Panc1 (cell line): ENCODE measurements at places on chromosomes 4 and X.

- DNase-seq, result no peak
Observed at GRCh38 chr4:163048447-163048846, 118.2 kb downstream of the NAF1 start.

- DNase-seq, result peak; percentile 2
Observed at GRCh38 chrX:57528670-57529255, 63.0 kb upstream of the ZXDB start.

GRCh38 chr4:82053396-82053795 lies 320.4 kb downstream of the HNRNPD start:
- DNase-seq, result no peak

DNA sequence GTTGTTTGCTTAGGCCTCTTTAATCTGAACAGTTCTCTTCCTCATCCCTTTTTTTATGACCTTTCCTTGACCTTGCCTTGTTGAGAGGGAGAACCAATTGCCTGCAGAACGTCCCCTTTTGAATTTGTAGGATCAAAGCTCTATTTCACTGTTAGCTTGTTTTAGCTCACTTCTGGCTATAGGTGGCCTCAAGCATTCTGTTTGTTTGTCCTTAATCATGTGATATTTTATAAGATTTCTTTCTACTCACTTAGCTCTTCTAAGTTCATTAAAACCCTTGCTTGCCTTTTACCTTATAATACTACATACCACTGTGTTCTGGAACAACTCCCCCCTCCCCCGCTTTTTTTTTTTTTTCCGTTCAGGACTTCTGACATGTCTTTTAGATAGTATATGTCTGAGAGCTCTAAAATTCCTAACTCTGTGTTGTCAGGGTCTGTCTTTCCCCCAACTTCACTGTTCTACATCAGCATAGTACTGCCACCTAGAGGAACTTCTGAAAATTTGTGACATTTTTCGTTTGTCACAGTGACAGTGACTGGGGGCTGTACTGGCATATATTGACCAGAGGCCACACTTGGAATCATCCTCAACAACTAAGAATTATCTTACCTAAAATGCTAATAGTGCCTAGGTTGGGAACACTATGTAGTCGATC lies 128.5 kb downstream of the LARP7 start:
- no peak for DNase-seq

- no peak for DNase-seq
Observed at GRCh38 chrX:129956765-129957164, 25.7 kb upstream of the BCORL1 start.

DNA sequence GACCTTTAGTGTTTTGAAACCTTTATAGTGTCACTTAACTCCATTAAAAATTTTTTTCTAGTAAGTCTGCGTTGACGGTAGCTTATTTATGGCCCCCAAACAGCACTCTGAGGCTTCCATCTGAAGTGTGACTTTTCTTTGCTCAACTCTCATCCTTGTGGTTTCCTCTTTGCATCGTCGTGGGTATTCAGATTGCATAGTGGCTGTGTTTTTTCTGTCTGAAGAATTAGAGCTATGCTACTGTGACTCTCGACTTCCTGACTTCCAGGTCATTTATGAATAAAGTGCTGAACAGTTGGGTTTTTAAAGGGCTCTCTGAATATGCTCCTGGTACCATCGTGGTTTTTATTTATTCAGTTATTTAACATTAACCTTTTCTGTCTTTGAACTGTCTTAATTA lies 44.9 kb downstream of the JADE1 start:
- no peak for DNase-seq

- DNase-seq, result no peak
Observed at GRCh38 chrX:53253293-53254020, 27.9 kb downstream of the IQSEC2 start.

DNA sequence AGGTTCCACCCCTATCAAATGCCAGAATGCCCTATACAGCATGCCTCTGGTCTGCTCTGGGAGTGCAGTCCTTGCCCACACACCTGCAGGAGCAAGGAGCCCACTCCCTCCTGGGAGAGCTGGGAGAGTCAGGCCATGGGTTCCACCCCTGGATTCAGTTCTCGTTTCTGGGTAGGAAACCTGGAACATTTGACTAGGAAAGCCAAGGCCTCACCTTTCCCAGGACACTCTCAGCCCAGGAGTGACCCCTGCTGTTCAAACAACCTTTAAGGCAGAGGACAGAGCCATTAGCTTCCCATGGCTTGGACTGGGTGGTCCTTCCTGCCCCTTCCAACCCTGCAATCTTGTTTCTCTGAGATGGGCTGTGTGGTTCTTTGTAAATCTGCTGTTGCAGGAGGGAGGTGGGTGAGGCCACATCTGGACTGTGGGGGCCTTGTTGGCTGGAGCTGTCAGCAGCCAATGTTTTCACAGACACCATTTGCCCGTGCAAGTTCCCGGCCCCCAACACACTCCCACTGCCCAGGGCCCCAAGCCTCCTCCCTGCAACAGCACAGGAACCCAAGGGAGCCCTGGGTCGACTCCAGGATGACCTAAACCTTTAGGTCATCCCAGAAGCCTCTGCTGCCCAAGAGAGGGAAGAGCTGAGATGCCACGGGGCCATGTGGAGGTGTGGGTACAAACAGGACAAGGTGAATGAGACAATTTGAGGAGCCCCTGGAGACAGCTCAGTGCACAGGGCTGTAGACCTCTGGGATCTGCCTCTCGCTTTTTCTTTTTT lies 104.4 kb downstream of the PJA1 start:
- DNase-seq, result no peak

DNA sequence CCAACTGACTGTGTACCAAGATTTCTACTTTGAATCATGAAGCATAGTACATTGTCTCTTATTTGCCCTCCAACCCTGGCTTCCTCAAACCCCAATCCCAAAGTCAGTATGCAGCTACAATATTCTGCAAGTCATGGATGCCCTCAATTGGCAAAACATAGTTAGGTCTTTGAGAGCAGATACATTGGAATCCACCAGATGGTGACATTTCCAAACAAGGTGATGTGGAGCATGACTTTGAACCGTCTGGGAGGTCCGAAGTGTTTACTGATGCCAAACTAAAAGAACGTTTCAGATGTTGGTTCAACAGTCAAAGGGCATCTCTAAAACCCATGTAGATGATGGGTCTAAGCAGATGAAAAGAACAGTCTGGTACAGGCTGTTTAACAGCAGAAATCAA lies 43.7 kb upstream of the FRMD7 start:
- no peak for DNase-seq

DNA sequence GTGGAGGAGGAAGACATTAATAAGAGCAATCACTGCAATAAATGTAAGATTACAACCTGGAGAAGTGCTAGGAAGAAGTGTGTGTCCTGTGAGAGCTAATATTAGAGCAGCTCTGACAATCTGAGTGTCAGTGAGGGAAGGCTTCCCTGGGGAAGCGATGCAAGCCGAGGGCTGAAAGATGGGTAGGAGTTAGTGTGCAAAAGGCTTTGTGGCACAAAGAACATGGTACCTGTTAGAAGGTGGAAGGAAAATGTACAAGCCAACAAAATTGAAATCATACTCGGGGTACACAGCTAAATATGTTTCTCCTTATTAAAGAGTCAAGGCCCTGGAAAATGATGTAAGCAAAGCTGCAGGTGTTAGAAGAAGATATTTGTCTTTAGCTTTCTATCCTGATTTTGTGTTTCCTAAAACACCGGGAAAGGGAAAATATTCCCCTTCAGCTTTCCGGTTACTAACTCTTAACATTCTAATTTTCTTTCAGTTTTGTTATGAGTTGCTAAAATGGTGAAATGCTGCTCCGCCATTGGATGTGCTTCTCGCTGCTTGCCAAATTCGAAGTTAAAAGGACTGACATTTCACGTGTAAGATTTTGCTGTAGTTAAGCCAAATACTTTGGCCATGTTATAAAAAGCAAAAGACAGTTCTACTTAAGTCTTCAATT lies 808 bp downstream of the THAP6 start:
- DNase-seq, result no peak

DNA sequence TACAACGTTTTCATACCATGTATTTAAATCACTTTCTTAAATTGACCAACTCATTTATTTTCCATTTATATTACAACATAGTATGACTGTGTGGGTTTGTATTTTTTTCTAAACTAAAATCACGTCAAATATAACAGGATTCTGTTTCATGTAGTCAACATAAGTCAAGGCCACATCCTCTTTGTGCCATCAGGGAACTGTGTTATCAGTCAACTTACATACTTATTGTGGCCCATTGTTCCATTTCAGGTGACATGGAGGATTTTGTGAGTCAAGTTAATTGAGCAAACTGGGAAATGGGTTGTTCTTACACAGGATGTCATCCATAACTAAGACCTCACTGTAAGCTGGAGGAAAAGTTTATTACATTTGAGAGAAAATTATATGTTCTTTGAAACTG lies 35.9 kb downstream of the STK26 start:
- DNase-seq, result no peak

DNA sequence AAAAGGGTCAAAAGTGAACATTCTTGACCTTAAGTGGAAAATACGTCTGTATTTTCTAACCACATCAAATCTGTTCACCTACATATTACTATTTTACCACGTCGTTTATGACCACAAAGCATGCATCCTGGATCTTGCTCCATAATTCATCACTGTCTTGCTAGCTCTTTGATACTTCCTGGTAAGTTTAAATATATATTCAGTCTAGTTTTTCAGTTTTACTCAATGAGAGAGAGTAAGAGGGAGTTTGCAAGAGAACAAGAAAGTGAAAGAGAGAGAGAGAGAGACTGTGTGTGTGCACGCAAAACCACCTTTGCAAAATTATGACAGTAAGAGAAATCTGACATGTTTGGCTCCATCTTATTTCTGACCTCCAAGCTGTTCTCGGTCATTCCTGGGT lies 173.7 kb upstream of the GALNTL6 start:
- DNase-seq, result no peak

DNA sequence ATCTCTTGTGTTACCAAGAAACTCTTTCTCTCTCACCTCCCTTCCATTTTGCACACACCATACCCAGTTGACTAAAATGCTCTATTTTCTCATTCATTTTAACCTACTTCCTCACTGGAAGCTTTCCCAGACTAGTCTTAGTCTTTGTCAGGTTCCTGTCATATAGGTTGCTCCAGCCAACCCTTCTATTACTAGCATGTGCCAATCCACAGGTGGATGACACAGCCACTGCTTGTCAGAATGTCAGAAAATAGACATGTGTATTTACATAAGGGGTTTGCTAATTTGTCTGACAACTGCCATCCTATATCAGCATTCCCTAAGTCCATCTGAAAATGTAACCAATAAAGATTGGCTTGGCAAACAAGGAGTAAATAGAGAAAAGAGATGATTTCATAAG lies 239.2 kb upstream of the SMIM31 start:
- no peak for DNase-seq

- no peak for DNase-seq
Observed at GRCh38 chrX:7948483-7948882, 21.3 kb upstream of the PNPLA4 start.
